Natural killer cell treated with Interleukin-12 subunit alpha and Interleukin-12 subunit beta and Interleukin-15 and Interleukin-18, amount 100 ng/mL, for 72 hours (primary cell): ENCODE measurements at places on chromosomes 5 and 9. TPM values are rescaled to one million over a fixed set of nuclear protein-coding genes. Genes with fewer than 3 reads are reported as not detected.

DNA sequence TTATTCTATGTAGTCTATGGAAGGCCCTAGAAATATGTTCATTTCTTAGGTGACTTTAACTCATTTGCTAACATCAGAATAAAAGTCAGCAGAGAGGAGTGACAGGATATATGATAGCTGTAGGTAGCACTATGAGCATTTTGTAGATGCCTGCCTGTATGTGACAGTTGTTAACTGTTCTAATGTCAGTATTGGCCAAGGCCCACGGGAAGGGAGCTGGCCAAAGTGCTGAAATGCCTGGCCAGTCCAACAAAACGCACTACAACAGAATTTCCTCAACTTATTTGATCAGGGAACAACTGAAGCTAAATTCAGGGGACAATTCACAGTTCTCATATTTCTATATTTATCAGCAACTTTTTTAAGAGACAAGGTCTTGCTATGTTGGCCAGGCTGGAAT, 20.8 kb downstream of the SV2C start:
- DNase-seq = no peak

Gene RGS7BP
- total RNA-seq = not detected

- no peak for DNase-seq
Observed at GRCh38 chr5:122607818-122608217, 167.1 kb upstream of the SNX2 start.

GRCh38 chr5:132086277-132086794, 12.7 kb downstream of the CSF2 start:
- DNase-seq = no peak

- no peak for DNase-seq
Observed at GRCh38 chr9:24036459-24036858, 210.4 kb upstream of the ELAVL2 start.
